Kidney (tissue), 22 donors: ENCODE measurements at places on chromosomes 4 and X. TPM values are rescaled to one million over a fixed set of nuclear protein-coding genes. Genes with fewer than 3 reads are reported as not detected.

DNA sequence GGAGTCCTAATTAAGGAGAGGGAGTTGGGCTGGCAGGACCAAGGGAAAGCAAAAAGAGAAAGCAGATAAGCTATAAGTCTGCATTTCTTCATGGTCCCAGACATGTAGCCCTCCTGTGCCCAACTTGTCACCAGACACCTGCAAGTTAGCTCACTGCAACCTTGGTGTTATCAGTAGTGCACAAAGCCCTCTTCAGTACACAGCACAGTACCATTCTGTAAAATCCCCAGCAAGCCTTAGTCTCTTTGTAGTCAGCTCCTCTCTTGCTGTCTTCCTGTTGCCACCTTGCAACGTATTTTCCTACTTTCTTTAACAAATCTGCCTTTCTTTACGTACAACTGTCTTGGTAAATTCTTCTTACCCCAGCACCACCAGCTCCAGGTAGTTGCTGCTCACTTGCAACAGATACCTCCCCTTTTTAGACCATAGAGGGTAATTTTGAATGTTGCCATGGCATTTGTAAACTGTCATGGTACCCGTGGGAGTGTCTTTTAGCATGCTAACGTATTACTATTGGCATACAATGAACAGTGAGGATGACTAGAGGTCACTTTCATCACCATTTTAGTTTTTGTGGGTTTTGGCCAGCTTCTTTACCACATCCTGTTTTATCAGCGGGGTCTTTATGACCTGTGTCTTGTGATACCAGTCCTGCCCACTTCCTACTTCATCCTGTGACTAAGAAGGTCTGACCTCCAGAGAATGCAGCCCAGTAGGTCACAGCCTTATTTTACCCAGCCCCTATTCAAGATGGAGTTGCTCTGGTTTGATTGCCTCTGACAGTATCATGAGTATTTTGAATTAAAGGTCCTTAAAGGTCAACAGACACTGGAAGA, 28.3 kb upstream of the AP1S2 start:
- no peak overlapping the region for H3K4me3 ChIP-seq
- peaks cover 5% of the 10 kb centered on the region for H3K27me3 ChIP-seq
- no peak for DNase-seq
- H3K27ac ChIP-seq, result no peak overlapping the region

DNA sequence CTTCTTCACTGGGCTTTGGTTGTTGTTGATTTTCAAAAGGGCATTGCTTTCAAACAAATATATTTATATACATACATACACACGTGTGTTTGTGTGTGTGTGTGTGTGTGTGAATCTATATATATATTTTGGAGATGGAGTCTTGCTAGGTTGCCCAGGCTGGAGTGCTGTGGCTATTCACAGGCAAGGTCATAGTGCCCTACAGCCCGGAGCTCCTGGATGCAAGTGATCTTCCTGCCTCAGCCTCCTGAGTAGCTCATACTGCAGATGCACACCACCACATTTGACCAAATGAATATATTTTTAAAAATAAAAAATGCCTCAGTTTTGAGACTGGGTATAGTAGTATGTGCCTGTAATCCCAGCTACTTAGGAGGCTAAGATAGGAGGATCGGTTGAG, 34.4 kb downstream of the FRAS1 start:
- no peak overlapping the region for H3K27ac ChIP-seq
- no peaks in the 10 kb centered on the region for H3K27me3 ChIP-seq
- H3K4me3 ChIP-seq, result no peak overlapping the region
- H3K4me1 ChIP-seq, result no peaks in the 10 kb centered on the region
- no peaks in the 10 kb centered on the region for H3K36me3 ChIP-seq

ARHGEF6 gene
- 15.8 TPM for total RNA-seq

DNA sequence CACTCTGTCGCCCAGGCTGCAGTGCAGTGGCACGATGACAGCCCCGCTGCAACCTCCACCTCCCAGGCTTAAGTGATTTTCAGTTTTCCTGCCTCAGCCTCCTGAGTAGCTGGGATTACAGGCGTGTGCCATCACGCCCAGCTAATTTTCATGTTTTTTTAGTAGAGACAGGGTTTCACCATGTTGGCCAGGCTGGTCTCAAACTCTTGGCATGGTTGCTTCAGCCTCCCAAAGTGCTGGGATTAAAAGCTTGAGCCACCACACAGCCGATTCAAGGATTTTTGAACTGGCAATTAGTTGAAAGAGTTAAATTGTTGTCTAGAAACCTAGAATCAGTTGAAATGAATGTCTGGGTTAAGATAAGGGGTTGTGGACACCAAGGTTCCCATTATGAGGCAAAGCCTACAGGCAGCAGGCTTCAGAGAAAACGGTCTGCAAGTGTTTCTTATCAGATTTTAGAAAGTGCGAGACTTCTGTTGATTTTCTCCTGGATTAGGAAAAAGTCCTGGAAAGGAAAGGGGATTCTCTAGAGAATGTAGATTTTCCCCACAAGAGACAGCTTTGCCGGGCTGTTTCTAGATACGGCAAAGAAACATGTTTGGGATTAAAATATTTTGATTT, 8.3 kb upstream of the CCNI start:
- no peak overlapping the region for H3K27ac ChIP-seq
- H3K4me1 ChIP-seq, result no peaks in the 10 kb centered on the region
- DNase-seq, result no peak
- no peaks in the 10 kb centered on the region for H3K27me3 ChIP-seq

GRCh38 chr4:37130465-37130864, 114.1 kb upstream of the NWD2 start:
- no peaks in the 10 kb centered on the region for H3K27me3 ChIP-seq
- H3K27ac ChIP-seq, result no peak overlapping the region
- DNase-seq, result no peak
- H3K4me3 ChIP-seq, result no peak overlapping the region
- no peaks in the 10 kb centered on the region for H3K4me1 ChIP-seq

ANXA10 gene
- not detected for total RNA-seq

- no peak overlapping the region for H3K4me3 ChIP-seq
- H3K27ac ChIP-seq, result no peak overlapping the region
- no peak for DNase-seq
- no peaks in the 10 kb centered on the region for H3K36me3 ChIP-seq
Measured at GRCh38 chr4:180120068-180120467, 2123.1 kb upstream of the TENM3 start.

GRCh38 chrX:154096140-154097002, 1.1 kb downstream of the MECP2 start:
- peak overlapping the region; percentile 62 for H3K4me3 ChIP-seq
- H3K27ac ChIP-seq, result peak overlapping the region; percentile 91
- H3K4me1 ChIP-seq, result peaks cover 16% of the 10 kb centered on the region
- no peaks in the 10 kb centered on the region for H3K36me3 ChIP-seq
- no peaks in the 10 kb centered on the region for H3K27me3 ChIP-seq
- peak; percentile 30 for DNase-seq

DNA sequence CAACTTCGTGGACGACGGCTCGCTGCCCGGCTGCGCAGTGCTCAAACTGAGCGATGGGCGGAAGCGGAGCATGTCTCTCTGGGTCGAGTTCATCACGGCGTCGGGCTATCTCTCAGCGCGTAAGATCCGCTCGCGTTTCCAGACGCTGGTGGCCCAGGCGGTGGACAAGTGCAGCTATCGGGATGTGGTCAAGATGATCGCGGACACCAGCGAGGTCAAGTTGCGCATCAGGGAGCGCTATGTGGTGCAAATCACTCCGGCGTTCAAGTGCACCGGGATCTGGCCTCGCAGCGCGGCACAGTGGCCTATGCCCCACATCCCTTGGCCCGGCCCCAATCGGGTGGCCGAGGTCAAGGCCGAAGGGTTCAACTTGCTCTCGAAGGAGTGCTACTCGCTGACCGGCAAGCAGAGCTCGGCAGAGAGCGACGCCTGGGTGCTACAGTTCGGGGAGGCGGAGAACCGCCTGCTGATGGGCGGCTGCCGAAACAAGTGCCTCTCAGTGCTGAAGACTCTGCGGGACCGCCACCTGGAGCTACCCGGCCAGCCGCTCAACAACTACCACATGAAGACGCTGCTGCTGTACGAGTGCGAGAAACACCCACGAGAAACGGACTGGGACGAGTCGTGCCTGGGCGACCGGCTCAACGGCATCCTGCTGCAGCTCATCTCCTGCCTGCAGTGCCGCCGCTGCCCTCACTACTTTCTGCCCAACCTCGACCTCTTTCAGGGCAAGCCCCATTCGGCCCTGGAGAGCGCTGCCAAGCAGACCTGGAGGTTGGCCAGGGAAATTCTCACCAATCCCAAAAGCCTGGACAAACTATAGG, 1.5 kb downstream of the MAB21L2 start:
- peaks cover 50% of the 10 kb centered on the region for H3K27me3 ChIP-seq
- H3K4me3 ChIP-seq, result no peak overlapping the region
- no peaks in the 10 kb centered on the region for H3K4me1 ChIP-seq
- H3K27ac ChIP-seq, result no peak overlapping the region
- DNase-seq, result peak; percentile 68

DNA sequence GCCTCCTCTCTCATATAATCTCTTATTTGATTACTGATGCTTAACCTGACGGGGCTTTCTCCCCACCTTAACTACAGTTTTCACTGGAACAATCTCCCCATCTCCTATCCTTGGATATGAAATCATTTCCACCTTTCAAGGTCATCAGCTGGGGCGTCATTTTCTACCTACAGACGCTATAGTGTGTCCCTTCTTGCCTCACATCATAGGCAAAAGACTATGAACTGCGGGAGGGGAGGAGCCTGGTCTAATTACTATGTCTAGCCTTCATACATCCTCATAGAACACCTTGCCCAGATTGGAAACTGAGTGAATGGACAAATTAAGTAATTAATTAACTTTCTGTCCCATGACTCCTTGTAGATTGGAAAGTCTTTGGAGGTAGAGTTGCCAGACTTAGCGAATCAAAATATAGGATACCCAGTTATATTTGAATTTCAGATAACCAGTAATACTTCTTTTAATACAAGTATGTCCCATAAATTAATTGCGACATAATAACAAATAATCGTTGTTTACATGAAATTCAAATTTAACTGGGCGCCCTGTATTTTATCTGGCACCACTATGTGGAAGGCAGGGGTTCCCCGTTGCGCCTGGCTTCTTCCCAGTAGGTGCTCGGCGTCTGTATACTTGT, 752 bp upstream of the ATP6AP2 start:
- H3K4me1 ChIP-seq, result no peaks in the 10 kb centered on the region
- peaks cover 3% of the 10 kb centered on the region for H3K27me3 ChIP-seq
- no peak for DNase-seq
- H3K36me3 ChIP-seq, result no peaks in the 10 kb centered on the region
- peak overlapping the region; percentile 80 for H3K27ac ChIP-seq
- H3K4me3 ChIP-seq, result peak overlapping the region; percentile 88

DNA sequence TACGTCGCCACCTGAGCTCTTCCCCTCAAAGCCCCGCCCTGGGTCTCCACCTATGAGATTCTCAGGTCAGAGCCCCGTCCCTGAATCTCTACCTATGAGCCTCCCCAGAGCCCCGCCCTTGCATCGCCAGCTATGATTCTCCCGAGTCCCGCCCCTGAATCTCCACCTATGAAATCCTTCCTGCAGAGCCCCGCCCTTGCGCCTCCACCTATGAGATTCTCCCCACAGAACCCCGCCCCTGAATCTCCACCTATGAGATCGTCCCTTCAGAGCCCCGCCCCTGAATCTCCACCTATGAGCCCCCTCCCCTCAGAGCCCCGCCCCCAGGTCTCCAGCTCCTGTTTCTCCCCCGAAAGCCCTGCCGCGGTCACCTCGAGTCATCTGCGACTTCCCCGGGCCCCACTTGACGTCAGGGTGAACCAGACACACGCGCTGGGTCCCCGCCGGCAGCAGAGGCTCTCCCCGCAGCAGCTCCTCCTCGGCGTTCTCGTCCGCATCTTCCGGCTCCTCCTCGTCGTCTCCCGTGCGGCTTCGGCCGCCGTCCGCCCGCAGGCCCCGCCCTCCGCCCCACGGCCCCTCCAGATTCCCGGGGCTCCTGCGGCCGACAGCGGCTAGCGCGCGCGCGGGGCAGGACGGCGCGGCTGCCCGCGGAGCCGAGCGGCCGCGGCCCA, 393 bp downstream of the GTPBP6 start:
- H3K4me3 ChIP-seq, result peak overlapping the region; percentile 69
- peak; percentile 98 for DNase-seq
- H3K27ac ChIP-seq, result peak overlapping the region; percentile 95
- no peaks in the 10 kb centered on the region for H3K27me3 ChIP-seq
- no peaks in the 10 kb centered on the region for H3K4me1 ChIP-seq

DNA sequence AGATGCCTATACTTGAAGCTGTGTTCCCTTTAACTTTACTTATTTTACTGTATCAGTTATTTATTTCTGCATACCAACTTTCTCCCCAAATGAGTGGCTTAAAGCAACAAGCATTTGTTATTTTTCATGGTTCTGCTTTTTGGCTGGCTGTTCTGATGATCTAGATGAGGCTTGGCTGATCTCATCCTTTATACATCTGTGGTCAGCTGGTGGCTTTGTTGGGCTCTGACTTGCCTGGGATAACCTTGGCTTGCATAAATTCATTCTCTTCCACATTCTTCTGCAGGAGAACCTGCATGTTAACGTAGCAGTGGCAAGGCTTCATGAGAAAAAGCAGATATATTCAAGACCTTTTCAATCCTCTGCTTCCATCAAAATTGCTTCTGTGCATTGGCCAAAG, 1317.6 kb downstream of the ADGRL3 start:
- H3K36me3 ChIP-seq, result no peaks in the 10 kb centered on the region
- H3K4me1 ChIP-seq, result no peaks in the 10 kb centered on the region
- DNase-seq, result no peak

DNA sequence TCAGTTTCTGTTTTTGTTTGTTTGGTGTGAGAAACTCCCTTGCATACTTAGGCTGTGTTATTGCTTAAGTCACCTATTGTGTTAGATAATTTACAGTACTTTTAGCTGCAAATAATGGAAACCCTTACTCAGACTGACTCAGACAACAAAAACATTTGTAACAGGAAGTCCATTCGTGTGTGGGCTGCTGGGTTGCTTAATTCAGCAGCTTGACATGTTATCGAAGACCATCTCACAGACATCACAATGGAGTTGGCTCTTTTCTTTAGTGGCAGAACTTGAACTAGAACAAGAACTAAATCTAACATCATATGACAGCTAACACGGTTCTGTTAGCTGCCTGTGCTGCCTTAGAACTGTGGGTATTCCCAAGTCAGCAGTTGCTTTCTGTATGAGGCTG, 9.9 kb upstream of the GABRE start:
- H3K27ac ChIP-seq, result no peak overlapping the region
- no peaks in the 10 kb centered on the region for H3K36me3 ChIP-seq
- H3K4me1 ChIP-seq, result no peaks in the 10 kb centered on the region
- no peak for DNase-seq
- H3K27me3 ChIP-seq, result no peaks in the 10 kb centered on the region

- H3K4me1 ChIP-seq, result no peaks in the 10 kb centered on the region
- no peak overlapping the region for H3K27ac ChIP-seq
- H3K4me3 ChIP-seq, result no peak overlapping the region
Measured at GRCh38 chr4:161949946-161950725, 213.7 kb downstream of the FSTL5 start.

CT47B1 gene
- not detected for total RNA-seq

DNA sequence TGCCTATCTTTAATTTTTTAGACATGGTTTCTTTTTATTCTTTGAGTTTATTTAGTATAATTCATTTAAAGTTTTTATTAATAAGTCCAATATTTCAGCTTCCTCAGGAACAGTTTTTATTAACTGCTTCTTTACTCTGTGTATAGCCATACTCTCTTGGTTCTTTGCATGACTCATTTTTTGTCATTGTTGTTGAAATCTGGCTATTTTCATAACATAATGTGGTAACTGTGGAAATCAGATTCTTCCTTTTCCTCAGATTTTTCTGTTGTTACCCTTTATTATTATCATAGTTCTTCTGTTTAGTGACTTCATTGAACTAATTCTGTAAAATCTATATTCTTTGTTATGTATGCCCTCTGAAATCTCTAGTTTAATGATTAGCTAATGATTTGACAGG, 124.9 kb upstream of the CYSLTR1 start:
- no peaks in the 10 kb centered on the region for H3K36me3 ChIP-seq
- no peaks in the 10 kb centered on the region for H3K27me3 ChIP-seq
- no peak overlapping the region for H3K4me3 ChIP-seq
- H3K27ac ChIP-seq, result no peak overlapping the region

IGFBP7 gene
- total RNA-seq, result 1,703 TPM
